ENCODE measurements at places on chromosomes 5 and 9. TPM values are rescaled to one million over a fixed set of nuclear protein-coding genes. Genes with fewer than 3 reads are reported as not detected.

The FYB1 gene
- total RNA-seq = not detected

The PLCXD3 gene
- total RNA-seq = 52.9 TPM

DNA sequence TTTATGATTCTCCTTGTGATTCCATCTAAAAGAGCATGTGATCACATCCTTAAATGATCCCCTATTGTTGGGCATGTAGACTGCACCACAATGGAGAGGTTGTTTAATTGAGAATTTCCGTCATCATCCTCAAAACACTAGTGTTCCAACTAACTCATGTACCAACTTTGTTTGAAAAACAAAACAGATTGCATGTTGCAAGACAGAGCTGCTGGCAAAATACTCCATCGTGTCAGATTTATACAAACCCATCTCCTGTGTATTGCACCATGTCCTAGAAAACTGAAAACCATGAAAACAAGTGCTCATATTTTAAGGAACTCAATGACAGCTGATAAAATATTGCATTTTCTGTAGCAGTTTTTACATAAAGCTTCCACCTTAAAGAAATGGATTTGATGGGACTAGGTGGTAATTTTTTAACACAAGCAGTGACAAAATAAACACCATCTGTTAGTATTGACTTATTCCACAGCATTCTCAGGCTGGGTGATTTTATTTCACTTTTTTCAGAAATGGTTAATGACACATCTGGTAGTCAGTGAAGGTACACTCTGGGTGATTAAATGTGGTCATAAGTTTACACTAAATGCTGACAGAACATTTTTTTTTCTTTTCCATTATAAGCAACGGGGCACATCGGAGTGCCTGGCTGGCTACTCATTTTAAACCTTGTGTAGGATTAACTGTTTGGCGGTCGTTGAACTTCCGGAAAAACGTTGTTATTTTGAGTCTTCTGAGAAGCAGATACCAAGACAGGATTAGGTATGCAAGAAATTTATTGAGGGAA lies 602.9 kb upstream of the WWC1 start:
- no peaks in the 10 kb centered on the region for H3K4me1 ChIP-seq
- H3K36me3 ChIP-seq = no peaks in the 10 kb centered on the region
- no peak for DNase-seq
- H3K4me3 ChIP-seq = no peak overlapping the region

GRCh38 chr9:1044643-1045042 lies 5.5 kb upstream of the DMRT2 start:
- no peak overlapping the region for H3K27ac ChIP-seq
- H3K4me1 ChIP-seq = no peaks in the 10 kb centered on the region
- H3K27me3 ChIP-seq = peaks cover 100% of the 10 kb centered on the region
- H3K36me3 ChIP-seq = no peaks in the 10 kb centered on the region

DNA sequence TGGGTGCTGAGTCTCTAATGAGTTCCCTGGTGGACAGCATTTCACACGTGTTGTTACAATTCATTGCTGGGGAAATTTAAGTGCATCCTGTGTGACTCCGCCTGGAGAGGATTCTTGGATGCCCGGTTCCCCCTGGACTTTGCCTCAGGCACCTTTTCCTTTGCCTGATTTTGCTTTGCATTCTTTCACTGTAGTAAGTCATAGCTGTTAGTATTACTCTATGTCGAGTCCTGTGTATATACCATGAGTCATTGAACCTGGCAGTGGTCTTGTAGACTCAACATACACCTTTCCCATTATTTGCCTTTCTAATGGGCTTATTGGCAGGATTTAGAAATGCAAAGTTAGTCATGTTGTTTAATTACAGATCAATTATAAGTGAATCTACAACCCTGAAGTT lies 81.9 kb upstream of the DHFR start:
- H3K4me1 ChIP-seq = no peaks in the 10 kb centered on the region
- H3K4me3 ChIP-seq = no peak overlapping the region
- DNase-seq = no peak
- peaks cover 13% of the 10 kb centered on the region for H3K36me3 ChIP-seq
- H3K27me3 ChIP-seq = no peaks in the 10 kb centered on the region
- no peak overlapping the region for H3K27ac ChIP-seq

- H3K4me1 ChIP-seq = no peaks in the 10 kb centered on the region
- no peaks in the 10 kb centered on the region for H3K27me3 ChIP-seq
- peaks cover 60% of the 10 kb centered on the region for H3K36me3 ChIP-seq
Measured at GRCh38 chr9:135858491-135859185, 48.7 kb downstream of the CAMSAP1 start.

DNA sequence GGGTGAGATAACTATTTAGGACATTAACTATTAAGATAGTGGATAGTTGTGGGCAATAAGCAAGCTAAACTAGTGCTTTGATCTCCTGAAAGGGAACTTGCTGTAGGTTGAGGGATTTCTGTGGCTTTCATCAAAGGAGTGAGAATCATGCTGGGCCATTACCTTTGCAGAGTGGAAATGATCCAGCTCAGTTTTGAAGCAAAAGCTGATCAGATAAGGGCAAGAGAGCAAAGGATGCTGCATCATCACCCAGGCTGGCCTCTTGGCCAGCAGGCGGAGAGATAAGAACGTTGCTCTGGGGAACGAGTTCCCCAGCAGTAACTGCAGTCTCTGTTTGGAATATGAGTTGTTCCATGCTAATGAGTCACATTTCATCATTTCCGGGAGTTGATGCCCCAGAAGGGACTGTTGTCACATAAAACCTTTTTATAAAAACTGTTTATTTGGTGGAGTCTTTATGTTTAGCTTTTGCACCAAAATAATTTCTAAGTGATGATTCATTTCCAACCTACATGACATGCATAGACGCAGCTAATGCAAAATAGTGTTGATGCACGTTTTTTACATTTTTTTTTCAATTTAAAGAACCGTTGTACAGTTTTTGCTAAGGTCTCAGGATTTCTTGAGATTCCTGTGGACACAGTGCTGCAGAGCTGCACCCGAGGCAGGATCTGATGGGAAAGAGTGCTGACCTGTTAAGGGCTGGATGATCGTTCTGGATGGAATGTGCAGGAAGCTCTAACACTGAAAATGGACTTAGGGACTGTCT lies 99.3 kb downstream of the ACTBL2 start:
- no peaks in the 10 kb centered on the region for H3K36me3 ChIP-seq
- H3K4me1 ChIP-seq = no peaks in the 10 kb centered on the region
- H3K4me3 ChIP-seq = no peak overlapping the region

DNA sequence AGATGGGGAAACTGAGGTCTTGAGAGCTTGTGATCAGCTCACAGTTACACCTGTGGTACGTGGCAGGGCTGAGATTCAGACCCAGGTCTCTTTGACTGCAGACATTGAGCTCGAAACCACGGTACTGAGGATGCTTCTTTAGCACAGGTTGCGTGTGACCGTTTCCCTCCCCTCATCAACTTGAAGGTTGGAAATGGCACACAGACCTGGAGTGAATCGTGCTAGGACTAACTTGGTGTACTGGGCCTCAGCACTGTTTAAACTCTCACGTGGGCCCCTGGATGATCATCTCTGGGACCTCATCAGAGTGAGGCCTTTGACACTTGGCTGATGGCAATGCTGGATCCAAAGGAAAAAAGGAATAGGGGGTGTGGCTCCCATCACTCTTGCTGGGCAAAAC lies 106.0 kb downstream of the MVB12B start:
- DNase-seq = no peak
- no peak overlapping the region for H3K4me3 ChIP-seq
- no peaks in the 10 kb centered on the region for H3K4me1 ChIP-seq
- no peaks in the 10 kb centered on the region for H3K36me3 ChIP-seq

GRCh38 chr5:14342306-14342705 lies 199.2 kb downstream of the TRIO start:
- H3K36me3 ChIP-seq = peaks cover 42% of the 10 kb centered on the region
- H3K27ac ChIP-seq = peak overlapping the region; percentile 75
- no peaks in the 10 kb centered on the region for H3K27me3 ChIP-seq
- no peak for DNase-seq

DNA sequence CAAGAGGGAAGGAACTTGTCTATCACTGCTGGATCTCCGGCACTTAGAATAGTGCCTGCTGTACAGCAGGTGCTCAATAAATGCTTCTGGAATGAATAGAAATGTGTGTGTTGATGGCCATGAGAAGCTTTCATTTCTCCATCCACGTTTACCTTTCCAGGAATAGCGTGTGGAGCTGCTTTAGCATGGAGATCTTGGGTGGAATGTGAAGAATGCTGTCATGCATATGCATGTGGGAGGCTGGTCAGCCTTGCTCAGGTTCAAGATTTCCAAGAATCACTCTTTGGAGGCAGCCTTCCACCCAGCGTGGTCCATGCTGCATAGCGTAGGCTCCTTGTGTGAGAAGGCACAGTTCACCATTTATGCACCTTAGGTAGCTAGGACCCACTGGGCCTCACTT lies 19.2 kb downstream of the COL15A1 start:
- H3K27me3 ChIP-seq = no peaks in the 10 kb centered on the region
- no peaks in the 10 kb centered on the region for H3K4me1 ChIP-seq
- DNase-seq = peak; percentile 75
- no peak overlapping the region for H3K27ac ChIP-seq
- no peak overlapping the region for H3K4me3 ChIP-seq

Measured in endodermal cell (in vitro differentiated cells).